ENCODE measurements at places on chromosomes 4 and X.

- peak; percentile 1 for DNase-seq
These were observed 11.1 kb downstream of the ITIH6 start for GRCh38 chrX:54786967-54787366.

DNA sequence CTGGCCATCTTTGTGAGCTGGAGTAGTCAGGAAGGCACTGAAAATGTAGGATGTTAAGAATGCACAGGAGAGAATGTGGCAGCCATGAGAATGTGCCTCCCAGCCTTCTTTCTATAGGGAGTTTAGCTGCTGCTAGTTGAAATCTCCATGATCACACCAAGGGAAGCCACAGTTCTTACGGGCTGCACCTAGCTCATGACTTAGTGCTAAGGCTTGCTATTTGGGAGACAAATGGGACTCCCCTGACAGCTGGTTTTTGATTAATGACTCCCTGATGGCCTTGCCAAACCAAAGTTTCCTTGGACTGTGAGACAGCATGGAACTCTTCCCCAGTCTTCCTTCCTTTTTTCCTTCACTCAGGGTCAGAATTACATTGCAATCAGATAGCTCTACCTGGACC is 9.2 kb downstream of the CTSO start:
- no peak for DNase-seq

- DNase-seq: no peak
These were observed 293.5 kb upstream of the FAT1 start for GRCh38 chr4:187017147-187017546.

DNA sequence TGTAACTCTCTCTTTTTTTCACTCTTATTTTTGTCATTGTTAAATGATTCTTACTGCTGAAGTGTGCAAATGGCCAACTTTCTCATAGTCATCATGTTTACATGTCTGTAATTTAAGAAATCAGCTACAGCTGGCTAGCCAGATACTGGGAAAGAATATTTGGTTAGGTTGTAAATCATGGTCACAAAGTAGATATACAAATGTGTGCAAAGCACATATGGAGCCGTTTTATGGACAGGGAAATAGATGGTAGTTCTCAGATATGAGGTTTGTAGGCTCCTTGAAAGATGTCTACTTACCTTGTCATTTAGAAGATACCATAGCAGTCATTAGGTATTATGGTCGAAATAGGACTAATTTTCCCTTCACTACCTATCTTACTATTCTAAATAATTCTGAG is 430.4 kb downstream of the ADGRL3 start:
- DNase-seq: no peak

DNA sequence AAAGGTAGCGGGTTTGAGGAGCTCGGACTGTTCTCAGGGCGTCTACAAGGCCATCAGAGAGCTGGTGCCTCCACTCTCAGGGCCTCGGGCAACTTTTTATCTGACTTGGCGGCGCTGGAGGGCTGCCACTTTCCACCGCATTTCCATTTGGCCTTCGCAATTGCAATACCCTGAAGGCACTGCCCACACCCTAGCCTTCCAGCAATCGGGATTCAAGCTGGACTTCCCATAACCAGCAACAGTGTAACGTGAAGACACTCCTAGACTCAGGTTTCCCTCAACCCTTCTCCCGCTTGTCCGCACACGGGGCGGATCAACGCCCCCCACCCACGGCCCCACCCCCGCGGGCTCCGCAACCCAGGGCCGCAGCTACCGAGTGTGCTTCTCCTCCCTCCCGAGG is 50.2 kb upstream of the BCOR start:
- no peak for DNase-seq

- no peak for DNase-seq
These were observed 33.9 kb downstream of the PAK3 start for GRCh38 chrX:111129921-111130320.

GRCh38 chrX:153319295-153320046 is 2.1 kb downstream of the PNMA6F start:
- DNase-seq: no peak

DNA sequence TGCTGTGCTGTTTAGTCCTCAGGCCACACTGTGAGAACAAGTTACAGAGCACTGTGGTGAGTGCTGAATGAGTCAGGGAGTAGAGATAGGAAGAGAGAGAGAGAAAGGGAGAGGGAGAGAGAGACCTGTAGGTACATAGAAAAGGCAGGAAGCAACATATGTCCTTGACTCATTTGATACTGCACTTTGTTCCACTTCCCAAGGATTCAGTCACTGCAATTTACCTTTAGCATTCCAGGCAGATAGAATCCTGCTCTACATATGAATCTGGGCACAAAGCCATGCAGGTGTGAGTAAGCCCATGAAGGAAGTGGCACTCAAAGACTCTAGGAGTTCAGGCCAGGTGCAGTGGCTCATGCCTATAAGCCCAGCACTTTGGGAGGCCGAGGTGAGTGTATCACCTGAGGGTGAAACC is 1.0 kb upstream of the DAPP1 start:
- DNase-seq: no peak

DNA sequence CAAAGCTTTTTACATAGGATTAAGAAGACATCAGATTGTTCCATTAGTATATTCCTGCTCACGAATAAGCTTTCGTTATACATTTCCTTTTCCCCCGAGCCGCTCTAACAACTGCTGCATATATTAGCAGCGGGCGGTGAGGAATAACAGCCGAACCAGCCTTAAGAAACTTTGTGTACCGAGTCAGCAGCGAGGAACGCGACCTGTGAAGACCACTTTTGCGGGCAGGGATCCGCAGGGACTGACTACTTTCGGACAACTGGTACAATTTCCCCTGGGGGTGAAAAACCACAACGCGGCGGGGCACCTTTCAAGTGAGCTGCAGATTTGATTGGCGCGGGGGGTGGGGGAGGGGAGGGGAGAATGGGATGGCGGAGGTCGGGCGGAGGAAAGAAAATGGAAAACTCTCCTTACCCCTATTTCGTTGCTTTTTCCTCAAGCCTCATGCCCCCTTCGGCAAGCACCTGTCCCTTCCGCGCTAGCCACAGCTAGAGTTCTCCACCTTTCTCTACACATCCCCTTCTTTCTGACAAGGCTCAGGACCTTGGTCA is 5.9 kb upstream of the PITX2 start:
- no peak for DNase-seq

GRCh38 chrX:103446665-103447302 is 70.4 kb downstream of the BEX3 start:
- DNase-seq: peak; percentile 0

- no peak for DNase-seq
These were observed 99.1 kb upstream of the SMIM10 start for GRCh38 chrX:134891652-134892051.

DNA sequence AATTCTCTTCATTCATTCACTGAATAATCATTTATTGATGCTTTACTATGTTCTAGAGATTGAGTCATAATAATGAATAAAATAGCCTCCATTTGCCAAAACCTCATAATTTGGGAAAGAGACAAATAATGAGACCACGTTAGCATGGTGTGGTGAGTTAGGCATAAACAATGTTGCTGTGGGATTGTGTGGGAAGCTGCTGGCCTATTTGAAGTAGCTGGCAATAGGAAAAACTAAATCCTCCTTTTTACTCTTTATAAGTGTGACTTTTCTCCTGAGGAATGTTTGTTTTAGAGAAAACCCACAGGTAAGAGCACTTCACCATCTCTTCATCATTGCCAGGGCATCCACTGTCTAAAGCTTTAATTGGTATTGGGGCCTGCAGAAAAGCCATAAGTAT is 95.3 kb downstream of the AREG start:
- DNase-seq: no peak

- DNase-seq: no peak
These were observed 11.3 kb upstream of the MFAP3L start for GRCh38 chr4:170037481-170037880.

- DNase-seq: peak; percentile 71
These were observed at the start of gene TSPAN5 for GRCh38 chr4:98658287-98659105. Gene TSPAN5 (minus strand): TSS chr4:98658611.

All from SW 1271 (cell line).